Right atrium auricular region (tissue), 2 donors: ENCODE measurements at places on chromosomes 4 and X. TPM values are rescaled to one million over a fixed set of nuclear protein-coding genes. Genes with fewer than 3 reads are reported as not detected.

- no peak for DNase-seq
These were observed 29.1 kb downstream of the STAG2 start for GRCh38 chrX:123990602-123991001.

- DNase-seq: no peak
These were observed 82.5 kb downstream of the GPAT3 start for GRCh38 chr4:83618431-83618830.

- no peak for DNase-seq
These were observed 362 bp downstream of the NCAPG start for GRCh38 chr4:17811078-17811603.

- DNase-seq: no peak
These were observed 1026.6 kb downstream of the RAPGEF2 start for GRCh38 chr4:160129439-160129838.

Gene IRAK1
- total RNA-seq: 27.5 TPM

Gene SMAD1
- total RNA-seq: 13.9 TPM

Gene TLL1
- 4.4 TPM for total RNA-seq
